CD4-positive, alpha-beta T cell treated with Interleukin-6 for 4 hours (primary cell): ENCODE measurements at places on chromosomes 12 and 14.

GRCh38 chr14:77253333-77254190 lies 17.4 kb downstream of the NGB start:
- no peak for DNase-seq

GRCh38 chr12:126509572-126509971 lies 1444.3 kb downstream of the AACS start:
- DNase-seq = no peak

DNA sequence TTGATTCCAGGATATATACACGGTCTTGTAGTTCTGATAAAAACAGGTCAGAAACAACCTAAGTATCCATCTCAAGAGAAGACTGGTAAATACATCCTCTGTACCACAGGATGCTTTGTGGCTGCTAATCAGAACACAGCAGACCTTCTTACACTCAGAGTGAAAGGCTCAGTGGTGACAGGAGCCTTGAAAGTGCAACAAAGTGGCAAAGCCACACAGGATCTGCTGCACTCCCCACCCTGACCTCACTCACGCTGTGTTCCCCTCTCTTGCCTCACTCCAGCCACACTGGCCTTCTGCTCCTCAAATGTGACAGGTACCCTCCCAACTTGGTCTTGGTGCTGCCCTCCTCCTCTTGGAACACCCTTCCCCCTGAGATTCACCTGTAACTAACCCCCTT lies 98.1 kb upstream of the GRIP1 start:
- peak; percentile 23 for DNase-seq

DNA sequence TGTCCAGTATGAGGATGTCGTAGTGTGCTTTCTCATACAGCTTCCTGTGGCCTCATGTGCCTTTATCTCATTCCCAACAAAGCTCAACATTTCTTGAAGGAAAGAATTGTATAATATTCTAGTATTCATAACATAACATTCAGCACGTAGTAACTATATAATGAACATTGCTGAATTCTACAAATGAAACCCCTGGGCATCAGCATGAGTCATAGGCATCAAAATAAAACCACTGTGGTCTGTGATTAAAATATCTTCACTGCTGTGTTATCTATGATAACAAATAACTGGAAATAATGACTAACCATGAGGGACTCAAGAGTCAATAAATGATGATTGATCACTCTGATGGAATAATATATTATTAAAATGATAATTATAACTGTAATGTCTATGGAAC lies 255.2 kb downstream of the EMP1 start:
- no peak for DNase-seq

- no peak for DNase-seq
Measured at GRCh38 chr12:53952335-53952694, 2.4 kb upstream of the HOXC12 start.

DNA sequence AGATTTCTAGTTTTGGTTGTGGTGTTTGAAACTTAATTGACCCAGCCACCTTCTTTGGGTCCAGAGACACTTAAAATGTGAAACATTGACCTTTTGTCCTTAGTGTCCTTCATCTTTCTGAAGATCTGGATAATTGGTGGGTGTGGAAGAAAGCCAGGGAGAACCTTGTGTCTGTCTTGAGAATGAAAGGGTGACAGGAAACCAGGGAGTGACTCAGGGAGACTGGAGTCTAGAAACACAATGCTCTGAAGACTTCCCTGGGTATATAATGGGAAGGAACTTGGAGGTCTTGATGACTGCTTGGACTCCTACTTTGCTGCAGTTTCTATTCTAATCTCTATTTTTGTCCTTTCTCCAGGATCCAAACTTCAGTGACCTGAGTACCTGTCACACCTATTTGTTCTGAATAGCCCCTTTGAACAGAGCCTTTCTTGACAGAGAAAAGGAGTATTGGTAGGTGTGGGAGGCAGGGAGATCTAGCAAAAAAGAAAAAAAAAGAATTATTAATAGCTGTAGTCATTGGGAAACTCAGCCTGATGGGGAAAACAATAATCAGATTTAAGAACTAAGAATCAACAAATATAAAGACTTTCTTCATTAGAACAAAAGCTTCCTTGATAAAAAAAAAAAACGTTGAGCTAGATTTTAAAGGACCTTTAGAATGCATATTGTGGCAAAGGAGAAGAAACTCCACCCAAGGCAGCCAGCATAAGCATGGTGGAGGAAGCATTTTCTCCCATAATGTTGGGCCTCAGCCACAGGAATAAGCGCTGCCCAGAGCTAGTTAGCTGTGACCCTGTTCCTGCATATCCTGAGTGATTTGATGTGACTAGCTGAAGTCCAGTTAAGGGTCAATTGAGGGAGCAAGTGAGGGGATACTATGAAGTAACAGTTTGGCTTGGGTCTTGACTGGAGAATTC lies 77.9 kb upstream of the HOXC13 start:
- no peak for DNase-seq
